ENCODE measurements at places on chromosomes 2 and 18.
A peak's percentile ranks its signal among the peaks of the same experiment; 100 is the strongest.

DNA sequence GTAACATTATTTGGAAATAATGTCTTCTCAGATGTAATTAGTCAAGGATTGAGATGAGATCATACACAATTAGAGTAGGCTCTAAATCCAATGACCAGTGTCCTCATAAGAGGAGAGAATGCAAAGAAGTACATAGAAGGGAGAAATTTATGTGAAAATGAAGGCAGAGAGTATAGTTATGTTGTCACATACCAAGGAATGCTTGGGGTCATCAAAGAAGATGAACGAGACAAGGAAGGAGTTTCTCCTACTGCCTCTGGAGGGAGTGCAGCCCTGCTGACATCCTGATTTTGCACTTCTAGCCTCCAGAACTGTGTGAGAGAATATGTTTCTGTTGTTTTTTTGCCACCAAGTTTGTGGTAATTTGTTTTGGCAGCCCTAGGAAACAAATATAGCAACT is 100.1 kb downstream of the GALNT13 start:
- no peak for DNase-seq

DNA sequence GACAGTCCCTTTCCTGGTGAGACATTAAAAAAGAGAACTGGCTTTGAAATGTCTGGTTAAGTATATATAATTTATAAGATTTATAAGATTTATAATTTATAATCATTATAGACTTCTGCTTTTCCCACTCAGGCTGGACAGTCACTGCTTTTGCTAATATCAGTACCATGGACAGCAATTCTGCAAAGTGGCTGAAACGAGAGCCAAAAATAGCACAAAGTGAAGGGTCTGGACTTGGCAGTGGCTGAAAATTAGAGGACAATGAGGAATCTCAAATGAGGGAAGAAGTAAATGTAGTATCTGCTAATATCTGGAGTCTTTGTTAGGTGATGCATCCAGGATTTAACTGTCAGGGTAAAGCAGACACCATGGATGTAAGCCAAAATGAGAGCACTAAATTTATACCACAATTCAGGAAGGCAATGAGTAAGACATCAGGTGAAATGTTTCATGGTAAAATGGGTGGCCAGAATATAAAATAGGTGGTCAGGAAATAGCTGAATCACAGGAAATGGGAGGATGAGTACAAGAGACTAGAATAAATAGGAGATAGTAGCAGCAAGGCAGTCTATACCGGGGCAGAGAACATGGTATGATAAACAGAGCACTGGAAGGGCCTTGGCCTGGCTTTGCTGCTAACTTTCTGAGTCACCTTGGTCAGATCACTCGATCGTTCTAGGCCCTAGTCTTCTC is 39.6 kb upstream of the BOD1L2 start:
- peak; percentile 57 for DNase-seq

DNA sequence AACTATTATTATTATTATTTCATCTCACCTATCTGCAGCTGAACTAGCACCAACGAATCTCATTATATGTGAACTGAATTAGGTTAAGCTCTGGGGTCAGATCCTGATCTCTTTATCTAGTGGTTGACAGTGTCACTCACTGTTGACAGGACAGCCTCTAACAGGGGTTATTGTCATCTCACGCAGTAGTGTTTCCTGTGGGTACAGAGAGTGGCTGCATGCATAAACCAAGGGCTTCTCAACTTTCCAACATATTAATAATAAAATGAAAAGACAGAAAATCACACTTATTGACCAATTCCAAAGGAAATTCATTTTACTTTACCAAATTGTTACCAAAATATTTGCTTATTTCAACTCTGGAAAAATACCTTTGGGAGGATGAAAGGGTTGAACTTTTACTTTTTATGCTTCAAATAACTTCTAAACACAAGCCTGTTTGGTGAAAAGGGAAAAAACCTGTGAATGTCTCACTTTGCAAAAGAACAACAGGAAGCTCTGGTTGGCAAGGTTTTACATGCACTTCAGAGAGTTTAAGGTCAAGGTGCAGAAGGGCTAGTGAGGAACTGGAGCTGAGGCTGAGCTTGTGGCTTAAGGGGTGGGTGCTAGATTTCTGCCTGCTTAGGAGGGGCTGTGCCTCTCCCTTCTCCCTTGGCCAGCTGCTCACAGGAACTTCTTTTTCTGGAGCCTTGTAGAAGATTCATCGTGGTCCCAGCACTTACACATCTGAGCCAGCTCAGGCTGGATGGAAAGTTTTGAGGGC is 72.6 kb downstream of the CTAGE1 start:
- no peak for DNase-seq

DNA sequence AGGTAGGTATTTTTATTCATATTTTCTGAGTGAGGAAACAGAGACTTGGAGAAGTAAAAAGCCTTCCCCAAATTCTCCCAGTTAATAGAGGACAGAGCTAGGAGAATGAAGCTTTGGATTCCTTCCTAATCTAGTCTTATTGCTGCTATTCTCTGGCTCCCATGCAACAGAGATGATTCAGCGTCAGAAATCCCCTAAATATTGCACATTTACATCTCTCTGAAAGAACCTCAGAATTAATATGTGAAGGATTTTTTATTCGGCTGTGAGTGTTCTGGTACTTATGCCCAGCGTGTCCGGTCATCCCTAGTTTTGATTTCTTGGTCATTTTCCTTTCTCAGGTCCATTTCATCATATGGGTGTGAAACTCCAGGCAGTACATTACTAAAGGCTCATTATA is 91.2 kb upstream of the SESTD1 start:
- no peak for DNase-seq

GRCh38 chr18:57749604-57749970 is 53.5 kb downstream of the ATP8B1 start:
- DNase-seq, result no peak

GRCh38 chr18:21650311-21650710 is 38.2 kb downstream of the SNRPD1 start:
- no peak for DNase-seq
